ENCODE measurements at places on chromosomes 5 and 9.
A peak's percentile ranks its signal among the peaks of the same experiment; 100 is the strongest.

- DNase-seq = no peak
Measured at GRCh38 chr9:133577737-133578112, 31.5 kb downstream of the FAM163B start.

- DNase-seq = peak; percentile 50
Measured at GRCh38 chr5:44774279-44774880, 34.4 kb upstream of the MRPS30 start.

DNA sequence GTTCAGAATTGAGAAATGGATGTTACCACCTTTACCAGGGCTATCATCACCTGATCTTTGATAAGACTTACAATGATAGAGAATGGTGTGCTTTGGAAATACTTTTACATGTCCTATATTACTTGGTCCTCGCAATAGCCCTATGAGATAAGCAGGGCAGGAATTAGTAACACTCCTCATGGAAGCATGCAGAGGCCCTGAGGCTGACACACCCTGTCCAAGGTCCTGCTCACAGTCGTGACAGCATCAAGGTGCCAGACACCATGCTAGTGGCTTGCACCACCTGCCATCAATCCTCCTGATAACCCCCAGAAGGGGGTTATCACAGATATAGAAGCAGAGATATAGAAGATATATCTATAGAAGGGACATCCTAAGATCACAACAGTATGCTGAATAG is 216.8 kb upstream of the TBC1D2 start:
- DNase-seq = no peak

DNA sequence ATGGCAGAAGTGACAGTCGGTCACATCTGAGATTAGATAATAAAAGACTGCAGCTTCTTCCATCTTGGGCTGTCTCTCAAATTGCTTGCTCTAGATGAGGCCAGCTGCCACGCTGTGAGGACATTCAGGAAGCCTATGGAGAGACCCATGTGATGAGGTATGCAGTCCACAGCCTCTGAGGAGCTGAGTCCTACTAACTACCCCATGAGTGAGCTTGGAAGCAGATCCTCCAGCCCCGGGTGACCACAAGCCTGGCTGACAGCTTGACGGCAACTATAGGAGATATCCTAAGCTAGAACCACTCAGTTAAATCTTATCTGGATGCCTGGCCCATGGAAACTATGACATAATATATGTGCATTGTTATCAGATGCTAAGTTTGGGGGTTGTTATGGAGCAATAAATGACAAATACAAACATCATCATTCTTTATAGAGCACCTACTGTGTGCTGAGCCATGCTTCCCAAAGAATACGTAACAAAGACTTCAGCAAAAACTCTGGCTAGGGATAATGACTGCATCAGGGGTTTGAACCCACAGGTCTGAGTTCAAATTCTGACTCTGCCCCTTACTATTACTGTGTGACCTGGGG is 26.7 kb downstream of the KCNV2 start:
- DNase-seq = no peak

DNA sequence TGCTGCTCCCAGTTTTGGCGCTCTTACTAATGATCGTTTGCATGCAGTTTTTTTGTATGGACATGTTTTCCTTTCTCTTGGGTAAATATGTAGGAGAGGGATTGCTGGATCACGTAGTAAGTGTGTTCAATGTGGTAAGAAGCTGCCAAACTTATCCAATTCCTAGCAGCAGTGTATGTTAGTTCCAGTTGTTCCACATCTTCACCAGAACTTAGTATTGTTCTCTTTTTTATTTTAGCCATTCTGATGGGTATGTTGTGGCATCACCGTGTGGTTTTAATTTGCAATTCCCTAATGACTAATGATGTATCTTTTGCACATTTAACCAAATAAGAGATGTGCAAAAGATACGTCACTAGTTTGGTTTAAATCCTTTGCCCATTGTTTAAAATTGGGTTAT is 65.9 kb downstream of the IPPK start:
- DNase-seq = no peak

DNA sequence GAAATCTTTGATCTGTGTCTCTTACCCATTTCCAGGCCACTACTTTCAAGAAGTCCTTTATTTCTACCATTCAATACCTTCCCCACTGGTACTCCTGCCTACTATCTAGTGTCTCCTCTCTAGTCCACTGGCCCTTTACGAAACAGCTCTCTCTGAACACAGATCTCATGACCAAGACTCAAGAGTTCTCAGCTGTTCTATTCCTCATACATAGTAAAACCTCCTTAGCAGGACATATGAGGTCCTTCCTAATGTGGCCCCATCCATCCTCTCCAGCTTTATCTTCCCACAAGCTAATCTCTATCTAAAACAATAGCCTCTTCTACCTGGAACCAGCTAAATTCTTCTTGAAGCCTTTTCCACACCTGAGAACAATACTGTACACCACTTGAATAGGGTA is 2.6 kb downstream of the TEX10 start:
- peak; percentile 32 for DNase-seq

- no peak for DNase-seq
Measured at GRCh38 chr5:122022966-122023365, 55.1 kb downstream of the LOX start.

DNA sequence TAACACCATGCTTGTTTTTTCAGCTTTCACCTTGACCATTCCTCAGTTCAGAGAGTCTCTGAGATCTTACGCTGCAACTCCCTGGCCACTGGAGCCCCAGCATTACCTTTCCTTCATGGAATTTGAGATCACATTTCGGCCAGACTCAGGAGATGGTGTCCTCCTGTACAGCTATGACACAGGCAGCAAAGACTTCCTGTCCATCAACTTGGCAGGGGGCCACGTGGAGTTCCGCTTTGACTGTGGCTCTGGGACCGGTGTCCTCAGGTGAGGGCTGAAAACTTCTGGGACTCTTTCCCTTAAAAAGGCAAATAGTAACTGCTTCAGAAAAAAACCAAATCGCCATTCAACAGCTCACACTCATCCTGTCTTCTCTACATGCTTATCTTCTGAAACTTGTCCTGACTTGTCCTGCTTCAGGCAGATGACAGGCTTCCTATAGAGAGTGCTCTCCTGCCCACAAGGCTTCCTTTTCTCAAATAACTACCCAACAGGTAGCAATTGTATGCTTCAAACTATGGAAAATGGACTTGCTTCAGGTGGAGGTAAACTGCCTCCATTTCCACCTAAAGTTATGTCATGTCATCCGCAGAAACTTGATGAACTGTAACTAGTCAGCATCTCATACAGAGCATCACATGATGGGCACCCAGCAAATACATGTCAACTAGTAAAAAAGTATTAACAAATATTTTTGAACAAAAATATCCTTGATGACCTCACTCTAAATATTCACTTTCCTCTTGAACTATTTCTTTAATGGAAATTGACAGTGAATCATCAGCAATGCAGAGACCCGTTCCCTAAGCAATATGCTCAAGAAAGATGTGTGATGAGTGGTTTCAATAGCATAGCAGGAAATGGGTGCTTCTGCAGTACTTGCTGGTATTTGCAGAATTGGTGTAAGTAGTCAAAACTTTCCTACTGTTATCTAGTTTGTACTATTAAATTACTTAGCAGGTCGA is 129.2 kb downstream of the LIFR start:
- peak; percentile 36 for DNase-seq

- DNase-seq = peak; percentile 37
Measured at GRCh38 chr9:110351009-110351467, 13.4 kb upstream of the TXNDC8 start.

- no peak for DNase-seq
Measured at GRCh38 chr5:58327289-58327688, 132.6 kb downstream of the PLK2 start.

DNA sequence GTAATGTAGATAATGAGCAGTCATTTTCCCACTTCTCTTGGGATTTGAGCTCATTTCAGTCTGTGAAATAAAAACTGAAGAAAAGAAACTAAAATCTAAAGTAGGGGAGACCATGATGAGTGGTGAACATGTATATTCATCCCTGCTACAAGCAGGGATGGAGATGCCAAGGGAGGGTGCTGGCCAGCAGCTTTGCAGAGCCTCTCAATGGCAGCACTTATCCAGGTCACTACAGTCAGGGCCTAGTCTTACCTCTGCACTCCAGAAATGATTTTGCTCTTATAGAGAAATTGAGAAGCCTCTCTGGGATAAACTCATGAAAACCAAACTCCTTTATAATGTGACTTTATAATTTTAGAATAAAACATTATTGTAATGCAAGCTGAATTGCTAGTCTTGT is 317.6 kb downstream of the FBXL17 start:
- DNase-seq = no peak

- no peak for DNase-seq
Measured at GRCh38 chr5:58499941-58500340, 8.7 kb downstream of the GAPT start.

DNA sequence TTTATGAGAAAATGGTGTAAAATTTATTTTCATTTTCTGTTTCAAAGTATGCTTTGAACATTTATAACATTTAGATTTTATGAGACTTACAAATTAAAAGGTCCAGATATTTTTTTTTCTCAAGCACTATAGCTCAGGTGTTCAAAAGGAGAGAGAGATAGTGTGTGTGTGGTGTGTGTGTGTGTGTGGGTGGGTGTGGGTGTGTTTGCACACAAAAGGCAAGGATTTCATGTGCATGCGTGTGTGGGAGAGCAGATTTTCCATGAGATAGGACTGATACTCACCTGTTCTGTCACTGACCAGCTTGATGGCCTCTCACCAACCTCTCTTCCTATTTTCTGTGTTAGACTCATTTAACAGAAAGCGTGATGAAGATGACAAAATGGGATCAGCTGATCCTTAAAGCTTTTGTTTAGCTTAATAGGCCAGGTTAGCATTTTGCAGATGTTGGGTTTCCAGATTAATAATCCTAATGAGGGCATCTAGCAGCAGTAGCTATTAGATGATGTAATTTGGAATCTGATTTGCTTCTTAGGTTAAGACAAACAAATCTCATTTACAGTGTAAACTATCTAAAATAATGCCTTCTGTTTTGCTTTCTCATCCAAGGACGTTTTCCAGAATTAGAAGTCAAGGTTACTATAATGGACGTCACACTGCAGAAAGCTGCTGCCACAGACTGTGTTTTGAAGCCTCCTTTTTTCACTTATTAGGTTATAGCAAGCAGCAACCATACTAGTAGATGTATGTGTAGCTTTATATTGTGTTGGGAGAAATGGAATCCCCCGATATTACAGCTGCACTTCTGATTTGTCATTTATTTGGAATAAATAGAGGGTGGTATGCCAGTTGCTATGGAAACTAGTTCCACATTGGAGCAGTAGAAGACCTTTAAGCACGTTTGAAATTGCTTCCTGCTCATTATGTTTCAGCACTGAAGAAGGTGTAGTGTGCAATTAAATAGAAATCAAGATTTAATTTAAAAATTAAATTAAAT is 355.6 kb downstream of the TAF11L14 start:
- no peak for DNase-seq

- DNase-seq = no peak
Measured at GRCh38 chr5:135589152-135589551, 10.4 kb upstream of the CXCL14 start.

DNA sequence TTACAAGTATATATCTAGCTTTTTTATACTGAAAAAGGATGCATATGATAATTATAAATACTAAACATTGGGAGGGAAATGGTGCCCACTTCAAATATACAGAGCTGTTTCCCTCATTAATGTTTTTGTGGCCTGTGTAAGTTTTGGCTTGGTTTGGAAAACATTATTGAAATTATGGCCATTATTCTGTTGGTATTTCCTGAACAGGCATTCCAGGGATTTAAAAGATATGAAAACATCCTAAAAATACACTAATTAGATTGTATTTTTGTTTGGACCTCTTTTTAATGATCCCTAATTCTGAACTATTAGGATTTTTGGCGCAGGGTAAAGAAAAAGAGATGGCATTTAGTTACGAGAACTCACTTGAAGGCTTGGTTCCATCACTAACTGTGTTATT is 50.9 kb downstream of the CLINT1 start:
- no peak for DNase-seq

GRCh38 chr5:147216552-147217154 is 18.2 kb upstream of the STK32A start:
- peak; percentile 6 for DNase-seq

- no peak for DNase-seq
Measured at GRCh38 chr5:19950897-19951296, 37.1 kb downstream of the CDH18 start.

- peak; percentile 33 for DNase-seq
Measured at GRCh38 chr5:172452398-172453205, 1.7 kb downstream of the SH3PXD2B start.

DNA sequence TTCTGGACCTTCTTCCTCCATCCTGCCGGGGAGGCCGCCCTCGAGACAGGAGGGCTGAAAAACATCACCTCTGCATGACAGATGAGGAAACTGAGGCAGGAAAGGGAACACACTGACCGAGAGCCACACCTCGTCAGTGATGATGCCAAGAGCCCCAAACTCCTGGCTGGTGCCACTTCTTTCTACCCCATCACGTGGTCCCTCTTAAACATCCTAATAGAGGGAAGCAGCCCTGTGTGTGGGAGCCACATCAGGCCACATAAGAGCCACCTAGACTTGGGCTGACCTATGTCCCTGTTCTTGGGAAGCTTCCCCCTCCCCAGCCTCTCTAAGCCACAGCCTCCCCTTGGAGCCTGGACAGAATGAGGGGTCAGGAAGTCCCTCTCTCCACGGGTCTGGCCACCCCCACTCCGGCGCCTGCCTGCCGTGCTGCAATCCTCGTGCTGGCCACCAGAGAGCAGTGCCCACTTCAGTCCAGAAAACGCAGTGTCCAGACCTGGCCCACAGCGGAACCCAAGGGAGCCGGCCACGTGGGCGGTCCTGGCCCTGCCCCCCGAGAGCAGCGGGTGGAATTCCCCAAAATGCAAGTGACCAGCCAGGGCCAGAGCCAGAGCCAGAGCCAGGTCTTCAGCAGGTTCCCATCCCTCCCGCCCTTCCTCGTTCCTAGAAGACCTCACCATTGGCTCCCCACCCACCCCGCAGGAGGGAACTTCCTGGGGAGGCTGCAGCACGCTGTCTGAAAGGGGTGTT is 54.7 kb upstream of the SARDH start:
- peak; percentile 86 for DNase-seq

- no peak for DNase-seq
Measured at GRCh38 chr5:76754668-76755078, 38.7 kb downstream of the F2R start.

GRCh38 chr5:169637549-169638121 is 560 bp downstream of the DOCK2 start:
- no peak for DNase-seq
